ENCODE measurements at places on chromosomes 13 and 19.

- DNase-seq: no peak
Observed at GRCh38 chr13:80923907-80924306, 583.0 kb upstream of the SPRY2 start.

- DNase-seq: no peak
Observed at GRCh38 chr13:73782450-73783449, 351.5 kb downstream of the KLF12 start.

DNA sequence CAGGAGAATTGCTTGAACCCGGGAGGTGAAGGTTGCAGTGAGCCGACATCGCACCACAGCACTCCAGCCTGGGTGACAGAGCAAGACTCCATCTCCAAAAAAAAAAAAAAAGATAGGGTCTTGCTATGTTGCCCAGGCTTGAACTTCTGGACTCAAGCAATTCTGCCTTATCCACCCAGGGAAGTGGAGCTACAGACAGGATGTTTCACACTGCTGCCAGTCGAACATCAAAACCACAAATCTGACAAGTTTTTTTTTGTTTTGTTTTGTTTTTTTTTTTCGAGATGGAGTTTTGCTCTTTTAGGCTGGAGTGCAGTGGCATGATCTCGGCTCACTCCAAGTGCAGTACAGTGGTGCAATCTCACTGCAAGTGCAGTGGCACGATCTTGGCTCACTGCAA, 10.8 kb downstream of the XPO4 start:
- DNase-seq: no peak

DNA sequence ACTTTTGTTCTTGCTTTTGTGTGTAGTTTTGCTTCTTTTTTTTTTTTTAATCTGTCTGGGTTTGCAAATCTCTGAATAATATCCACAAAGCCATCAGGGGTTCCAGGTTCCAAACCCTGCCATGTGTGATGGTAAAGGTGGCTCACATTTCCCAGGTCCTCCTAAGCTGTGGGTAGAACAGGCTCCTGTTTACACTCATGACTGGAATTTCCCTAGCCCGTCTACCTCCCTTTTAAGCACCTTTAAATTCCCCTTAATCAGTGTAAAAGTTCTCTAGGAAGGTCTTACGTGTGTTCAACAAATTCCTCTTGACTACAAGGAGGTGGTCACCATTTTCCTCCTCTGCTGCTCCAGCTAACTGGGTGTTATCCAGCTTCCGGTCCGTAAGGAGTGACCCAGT, 62.8 kb downstream of the EFNB2 start:
- DNase-seq: no peak

GRCh38 chr13:104975272-104975671, 1560.2 kb downstream of the EFNB2 start:
- DNase-seq: no peak

Data from NCI-H2227 treated with DMSO at 0.1 percent for 48 hours (cell line).